ENCODE measurements at places on chromosomes 16 and 17.

DNA sequence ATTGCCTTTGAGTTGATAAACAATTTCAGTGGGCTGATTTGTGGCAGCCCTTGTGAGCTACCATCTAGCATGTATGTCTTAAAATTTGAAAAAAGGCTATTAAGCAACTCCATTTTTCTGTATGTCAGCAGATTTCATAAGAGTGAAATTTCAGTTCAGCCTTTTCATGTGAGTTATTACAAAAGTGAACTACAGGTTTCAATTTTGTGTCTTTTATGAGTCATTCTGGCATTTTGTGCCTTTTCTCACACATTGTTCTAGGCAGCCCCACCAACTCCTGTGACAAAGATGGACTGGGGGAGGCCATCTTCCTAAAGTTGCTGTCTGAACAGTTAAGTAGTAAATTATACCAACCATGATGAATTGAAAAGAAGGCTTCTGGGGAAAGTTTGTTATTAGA is 52.1 kb downstream of the USP10 start:
- peak; percentile 90 for DNase-seq

DNA sequence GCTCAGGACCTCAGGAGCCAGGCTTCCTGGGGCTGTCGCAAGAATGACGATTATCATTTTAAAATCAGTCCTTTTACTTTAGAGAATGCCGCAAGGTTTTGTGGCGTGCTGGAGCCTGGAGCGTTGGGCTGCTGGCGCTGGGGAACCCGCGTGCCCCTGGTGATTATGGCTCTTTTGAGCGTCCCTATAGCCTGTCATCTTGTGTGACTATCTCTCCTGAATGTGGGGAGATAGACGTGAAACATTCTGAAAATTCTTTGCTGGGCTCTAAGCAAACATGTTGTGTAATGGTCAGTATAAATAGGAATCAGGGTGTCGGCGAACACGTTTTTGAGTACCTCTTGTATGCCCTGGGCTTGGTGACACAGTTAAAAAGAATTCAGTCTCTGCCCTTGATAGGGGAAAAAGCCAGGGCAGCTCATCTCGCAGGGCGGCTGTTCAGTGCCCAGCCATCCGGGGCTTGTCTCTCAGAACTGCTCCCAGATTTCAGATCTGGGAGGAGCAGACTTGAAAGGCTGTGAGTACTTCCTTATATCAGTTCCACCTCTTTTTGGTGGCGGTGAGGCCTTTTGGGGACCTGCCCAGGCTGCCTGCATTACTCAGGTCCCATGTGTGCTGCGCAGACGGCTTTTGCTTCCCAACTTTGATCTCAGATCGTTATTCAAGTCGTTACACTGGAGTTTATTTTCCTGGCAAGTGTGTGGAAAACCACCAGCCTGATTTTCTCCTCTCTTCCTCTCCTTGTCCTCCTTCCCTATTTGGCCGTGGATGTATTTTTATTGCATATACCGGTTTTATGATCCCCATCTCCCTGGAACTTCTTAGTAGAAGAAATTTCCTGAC is 973 bp downstream of the SLC7A6 start:
- DNase-seq, result peak; percentile 56

DNA sequence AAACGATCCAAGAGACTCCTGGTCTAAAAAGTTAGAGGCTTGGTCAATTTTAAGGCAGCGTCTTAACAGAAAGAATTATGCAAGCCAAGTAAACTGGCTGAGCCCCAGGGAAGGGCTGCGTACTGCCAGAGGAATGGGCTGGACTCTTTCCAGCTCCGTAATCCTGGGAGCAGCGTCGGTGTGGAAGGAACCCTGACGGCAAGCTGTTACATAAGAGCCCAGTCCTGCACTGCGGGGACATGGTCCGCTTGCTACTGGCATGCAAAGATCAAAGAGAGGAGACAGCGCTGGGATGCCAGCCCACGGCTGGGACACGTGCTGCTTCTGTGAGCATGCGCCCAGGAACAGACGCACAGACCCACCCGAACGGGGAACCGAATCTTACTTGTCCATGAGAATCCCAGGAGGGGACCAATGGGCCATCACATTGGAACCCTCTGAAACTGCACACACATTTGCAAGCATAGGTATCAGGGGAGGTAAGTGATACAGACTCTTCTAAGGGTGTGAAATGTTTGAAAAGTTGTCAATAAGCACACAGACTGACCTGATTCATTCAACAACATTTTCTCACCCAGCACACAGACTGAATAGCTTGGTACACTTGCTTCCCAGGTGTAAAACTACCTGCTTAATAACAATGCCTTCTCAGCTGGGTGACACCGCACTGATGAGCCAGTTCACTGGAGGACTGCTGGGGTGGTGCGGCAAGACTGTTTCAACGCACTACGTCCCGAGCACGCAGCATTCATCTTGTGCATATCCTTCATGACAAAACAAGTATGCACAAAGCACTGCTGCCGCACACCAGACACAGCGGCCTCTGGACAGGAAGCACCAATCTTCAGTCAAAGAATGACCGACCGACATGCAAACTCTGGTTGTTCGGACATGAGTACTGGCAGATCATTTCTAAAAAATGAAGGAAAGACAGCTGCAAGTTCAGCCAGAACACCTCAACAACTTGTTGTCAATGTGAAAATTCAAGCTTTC is 94.9 kb downstream of the ANKRD11 start:
- DNase-seq, result no peak

DNA sequence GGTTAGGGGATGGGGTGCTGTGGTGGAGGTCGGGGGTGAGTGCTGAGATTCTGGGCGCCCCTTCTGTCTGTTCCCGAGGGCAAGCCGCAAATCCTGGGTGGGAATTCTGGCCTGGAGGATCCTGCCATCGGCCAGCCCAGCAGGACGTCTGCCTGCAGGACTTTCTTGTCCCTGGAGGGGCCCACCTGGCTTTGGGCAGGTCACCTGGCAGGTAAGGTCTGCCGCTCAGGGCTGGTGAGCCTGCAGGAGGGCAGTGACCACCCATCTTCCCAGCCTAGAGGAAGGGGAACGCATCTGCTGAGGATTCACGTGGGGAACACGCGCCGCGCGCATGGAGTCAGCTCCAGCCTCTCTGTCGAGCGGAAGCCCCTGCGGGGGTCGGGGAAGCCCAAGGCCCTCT is 5.4 kb downstream of the RNF222 start:
- no peak for DNase-seq

DNA sequence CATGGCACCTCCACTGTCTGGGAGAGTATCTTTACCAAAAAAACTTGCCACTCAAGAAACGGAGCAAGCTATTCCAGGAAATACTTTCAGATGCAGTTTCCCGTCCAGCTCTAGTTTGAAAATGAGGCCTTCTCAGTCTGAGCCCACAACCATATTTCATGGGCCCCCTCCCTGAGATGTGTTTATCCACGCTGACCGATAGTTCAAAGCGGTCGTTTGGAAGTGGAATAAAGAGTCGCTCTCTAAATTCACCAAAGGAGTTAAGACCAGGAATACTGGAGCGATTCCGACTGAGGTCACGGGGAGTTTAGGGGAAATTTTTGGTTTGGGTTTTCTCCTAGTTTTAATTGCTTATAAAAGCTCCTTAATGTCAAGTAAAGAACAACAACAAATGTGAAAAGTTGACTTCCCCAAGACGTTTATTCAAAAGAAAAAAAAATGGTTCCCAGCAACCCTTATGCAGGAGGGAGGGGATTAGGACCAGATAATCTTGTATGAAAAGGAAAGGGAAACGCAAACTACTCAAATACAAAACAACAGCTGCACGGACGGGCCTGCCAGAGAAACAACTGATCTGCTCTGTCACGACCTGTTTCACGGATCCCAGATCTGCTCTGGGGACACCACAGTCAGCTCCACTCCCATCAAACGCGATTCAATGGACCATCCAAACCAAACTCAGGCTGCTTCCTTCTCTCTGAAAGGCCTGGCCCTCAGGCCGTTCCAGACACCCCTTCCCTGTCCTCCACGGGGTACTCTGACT is 77.1 kb downstream of the MRM3 start:
- DNase-seq, result no peak

DNA sequence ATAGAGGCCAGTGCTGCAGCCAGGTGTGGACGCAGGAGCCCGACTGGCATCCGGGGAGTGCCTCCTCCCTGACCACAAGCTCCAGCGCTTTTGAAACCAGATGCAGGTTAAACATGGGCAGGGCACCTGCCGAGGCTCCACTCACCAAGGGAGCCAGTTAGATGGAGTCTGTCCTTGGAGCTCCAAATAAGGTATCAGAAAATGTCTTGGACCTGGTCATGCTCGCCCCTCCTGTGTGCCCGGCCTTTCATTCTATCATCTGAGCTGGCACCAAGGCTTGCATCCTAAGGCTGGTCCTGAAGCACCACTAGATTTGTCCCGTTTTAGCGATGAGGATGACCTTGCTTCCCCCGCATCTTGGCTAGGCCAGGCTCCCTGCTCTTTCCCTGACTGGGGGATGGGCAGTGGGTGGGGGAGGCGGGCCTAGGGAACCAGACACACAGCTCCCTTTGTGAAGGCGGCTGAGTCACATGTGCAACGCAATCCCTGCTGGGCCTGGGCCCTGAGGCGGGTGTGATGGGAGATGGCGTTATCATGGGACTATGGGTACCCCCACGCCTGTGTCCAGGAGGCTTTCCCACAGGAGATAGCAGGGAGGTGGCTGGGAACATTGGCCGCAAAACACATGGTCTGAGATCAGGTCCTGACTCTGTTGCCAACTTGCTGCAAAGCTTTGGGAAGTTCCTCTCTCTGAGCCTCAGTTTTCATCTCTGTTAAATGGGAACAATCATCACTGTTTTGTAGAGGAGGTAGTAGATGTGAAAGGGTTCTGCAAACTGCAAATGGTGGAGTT is 5.0 kb upstream of the ADGRG1 start:
- DNase-seq, result no peak

GRCh38 chr16:1308036-1308976 is 1.1 kb upstream of the UBE2I start:
- DNase-seq, result no peak

DNA sequence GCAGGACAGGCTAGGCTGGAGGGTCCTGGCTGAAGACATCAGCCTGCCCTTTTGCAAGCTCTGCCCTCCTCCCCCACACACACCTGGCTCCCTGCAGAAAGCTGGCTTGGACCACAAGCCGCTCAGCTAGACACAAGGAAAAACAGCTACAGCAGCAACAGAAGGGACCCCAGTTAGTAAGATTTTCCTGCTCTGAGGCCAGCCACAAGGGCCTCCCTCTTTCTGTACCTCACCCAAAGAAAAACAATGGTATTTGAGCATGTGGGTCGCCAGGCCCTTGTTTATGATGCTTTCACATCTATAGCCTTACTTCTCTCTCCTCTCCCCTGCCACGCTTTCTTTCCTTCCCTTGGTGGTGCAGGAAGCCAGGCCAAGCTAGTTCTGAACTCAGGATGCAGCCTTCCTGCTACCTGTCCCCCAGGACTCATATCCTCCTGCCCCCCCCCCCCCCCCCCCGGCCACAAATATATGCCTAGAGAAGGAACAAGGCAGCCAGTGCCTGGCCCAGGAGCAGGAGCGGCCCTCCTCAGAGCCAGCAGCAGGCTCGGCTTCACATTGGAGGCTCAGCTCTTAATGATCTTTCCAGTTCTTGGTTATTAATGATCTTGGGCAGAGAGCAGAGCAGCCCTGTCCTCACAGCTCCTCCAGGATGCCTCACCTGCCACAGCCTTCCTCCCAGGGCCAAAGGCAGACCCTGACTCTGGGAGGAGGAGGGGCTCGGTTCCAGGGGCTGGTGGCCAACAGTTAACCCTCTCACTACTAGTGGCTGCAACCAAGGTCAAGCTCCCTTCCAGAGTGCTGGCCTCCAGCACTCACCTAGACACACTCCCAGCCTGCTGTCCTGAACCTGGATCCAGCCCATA is 19.5 kb downstream of the GRIN2C start:
- no peak for DNase-seq

GRCh38 chr16:19757762-19758595 is 39.9 kb downstream of the IQCK start:
- DNase-seq, result peak; percentile 9

GRCh38 chr16:76343769-76344168 is 66.6 kb downstream of the CNTNAP4 start:
- DNase-seq, result no peak

Data from suppressor macrophage treated with lipopolysaccharide for 4 hours (primary cell).